Ascending aorta (tissue), 2 donors: ENCODE measurements at places on chromosomes 7 and 10.

DNA sequence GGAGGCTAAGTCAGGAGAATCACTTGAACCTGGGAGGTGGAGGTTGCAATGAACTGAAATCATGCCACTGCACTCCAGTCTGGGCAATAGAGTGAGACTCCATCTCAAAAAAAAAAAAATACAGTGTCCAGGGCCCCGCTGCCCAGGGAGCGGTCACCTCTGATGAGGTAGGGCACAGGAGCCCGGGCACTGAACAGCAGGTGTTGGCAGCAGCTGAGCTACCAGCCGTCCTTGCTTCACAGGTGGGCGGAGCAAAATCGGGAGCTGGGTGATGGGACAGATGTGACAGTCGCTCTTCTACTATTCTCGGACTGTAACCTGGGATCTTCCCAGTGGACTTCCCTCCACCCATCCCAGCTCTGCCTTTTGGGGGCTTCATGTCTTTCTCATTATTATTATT is 49.4 kb downstream of the GTF2IRD1 start:
- DNase-seq = no peak
- H3K4me1 ChIP-seq = no peaks in the 10 kb centered on the region
- H3K27me3 ChIP-seq = no peaks in the 10 kb centered on the region
- H3K36me3 ChIP-seq = no peaks in the 10 kb centered on the region

- no peaks in the 10 kb centered on the region for H3K27me3 ChIP-seq
- no peak overlapping the region for H3K27ac ChIP-seq
- no peak for DNase-seq
These were observed 6.3 kb downstream of the GHRHR start for GRCh38 chr7:30970074-30970473.

GRCh38 chr10:35140727-35141126 is 14.1 kb downstream of the CREM start:
- no peaks in the 10 kb centered on the region for H3K27me3 ChIP-seq
- no peak for DNase-seq
- no peak overlapping the region for H3K4me3 ChIP-seq
- H3K4me1 ChIP-seq = no peaks in the 10 kb centered on the region
- no peak overlapping the region for H3K27ac ChIP-seq

DNA sequence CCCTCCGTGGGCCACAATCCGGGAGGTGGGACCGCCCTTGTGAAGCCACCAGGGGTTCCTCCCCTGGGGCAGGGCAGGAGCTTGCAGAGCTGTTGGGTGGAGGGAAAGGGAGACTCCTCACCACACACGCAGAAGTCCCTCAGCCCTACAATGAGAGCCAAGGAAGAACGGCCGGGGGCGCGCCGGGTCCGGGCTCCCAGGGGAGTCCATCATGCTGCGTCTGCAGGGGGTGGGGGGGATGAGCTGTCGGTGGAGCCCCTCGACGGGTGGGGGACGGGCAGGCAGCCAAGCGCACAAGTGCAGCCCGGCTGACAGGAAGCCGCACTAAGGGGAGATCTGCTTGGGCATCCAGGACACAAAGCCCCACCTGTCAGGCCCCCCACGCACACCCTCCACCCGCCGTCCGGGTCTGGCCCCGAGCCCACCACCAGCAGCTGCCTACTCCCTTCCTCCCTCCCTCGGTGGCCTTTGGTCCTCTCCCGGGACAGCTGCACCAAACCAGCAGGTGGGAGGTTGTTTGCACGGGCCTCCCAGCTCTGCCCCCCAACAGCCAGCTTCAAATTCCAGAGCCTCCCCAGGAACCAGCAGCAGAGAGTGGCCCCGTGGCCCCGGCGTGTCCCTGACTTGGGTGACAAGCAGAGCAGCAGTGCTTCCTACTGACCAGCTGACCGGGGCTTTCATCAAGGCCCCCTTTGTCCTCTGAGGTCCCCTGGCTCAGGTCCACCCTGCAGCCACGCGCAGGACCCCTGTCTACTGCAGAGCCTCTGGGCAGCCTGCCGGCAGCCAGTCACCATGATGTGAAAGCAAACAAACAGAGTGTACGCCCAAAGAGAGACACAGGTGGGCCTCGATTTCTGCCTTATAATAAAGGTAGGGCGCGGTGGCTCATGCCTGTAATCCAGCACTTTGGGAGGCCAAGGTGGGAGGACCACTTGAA is 50.3 kb downstream of the HIP1 start:
- no peaks in the 10 kb centered on the region for H3K4me1 ChIP-seq
- no peak overlapping the region for H3K4me3 ChIP-seq
- peak; percentile 59 for DNase-seq
- no peaks in the 10 kb centered on the region for H3K27me3 ChIP-seq
- H3K36me3 ChIP-seq = no peaks in the 10 kb centered on the region

DNA sequence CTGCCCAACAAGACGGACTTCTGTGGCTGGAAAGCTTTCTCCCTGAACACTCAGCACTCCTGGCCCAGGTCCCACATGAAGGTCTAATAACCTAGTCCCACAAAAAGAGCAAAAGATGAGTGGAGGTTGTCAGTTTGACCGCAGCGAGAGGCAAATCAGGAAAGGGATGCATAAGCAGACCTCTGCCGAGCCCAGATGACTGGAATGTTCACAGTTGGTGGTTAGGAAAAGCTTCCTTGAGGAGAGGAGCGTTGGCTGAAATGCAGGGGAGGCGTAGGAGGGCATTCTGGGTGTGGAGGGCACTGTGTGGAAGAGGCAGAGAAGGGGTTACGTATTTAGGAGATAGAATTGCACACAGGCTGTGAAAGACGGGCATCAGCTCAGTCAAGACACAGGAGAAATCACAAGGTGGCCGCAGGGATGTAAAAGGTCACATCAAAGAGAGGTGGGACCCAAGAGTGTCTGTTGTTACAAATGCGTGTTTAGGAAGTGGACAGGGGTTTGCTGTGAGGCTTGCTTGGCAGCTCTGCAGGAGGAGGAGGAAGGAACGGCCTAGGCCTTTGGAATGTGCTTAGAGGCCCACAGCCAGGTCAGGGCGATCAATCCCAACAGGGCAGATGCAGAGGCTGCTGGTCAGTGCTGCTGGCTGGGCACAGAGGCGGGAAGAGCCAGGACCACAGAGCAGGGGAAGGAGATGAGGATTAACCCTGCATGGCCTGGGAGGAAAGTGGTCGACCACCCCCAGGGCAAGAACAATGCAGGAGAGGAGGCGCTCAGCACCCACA is 133.5 kb downstream of the VIPR2 start:
- H3K4me3 ChIP-seq = no peak overlapping the region
- no peaks in the 10 kb centered on the region for H3K27me3 ChIP-seq
- peaks cover 52% of the 10 kb centered on the region for H3K4me1 ChIP-seq
- no peaks in the 10 kb centered on the region for H3K36me3 ChIP-seq
- no peak for DNase-seq
- H3K27ac ChIP-seq = peak overlapping the region; percentile 91

- H3K4me3 ChIP-seq = no peak overlapping the region
- H3K27me3 ChIP-seq = no peaks in the 10 kb centered on the region
- no peaks in the 10 kb centered on the region for H3K36me3 ChIP-seq
- H3K4me1 ChIP-seq = no peaks in the 10 kb centered on the region
- no peak overlapping the region for H3K27ac ChIP-seq
These were observed 133.6 kb downstream of the TMEM26 start for GRCh38 chr10:61319386-61320256.

DNA sequence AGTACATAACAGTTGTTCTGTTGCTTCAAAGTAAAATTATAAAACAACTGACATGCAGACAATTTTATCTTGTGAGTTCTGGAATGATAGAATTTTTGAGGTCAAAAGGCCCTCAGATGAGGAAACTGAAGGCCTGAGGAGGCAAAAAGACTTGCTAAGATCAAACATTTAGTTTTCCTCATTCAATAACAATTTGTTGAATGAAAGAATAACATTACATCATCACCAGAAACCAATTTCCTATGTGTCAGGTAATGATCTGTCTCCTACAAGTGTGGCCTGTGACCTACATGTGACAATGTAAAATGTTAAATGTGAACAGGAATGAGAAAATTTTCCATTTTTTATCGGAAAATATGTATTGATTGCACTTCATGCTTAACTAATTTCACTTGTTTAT is 16.6 kb upstream of the ASB4 start:
- H3K4me3 ChIP-seq = no peak overlapping the region
- no peak for DNase-seq

- H3K27ac ChIP-seq = no peak overlapping the region
- H3K4me1 ChIP-seq = no peaks in the 10 kb centered on the region
- peak overlapping the region; percentile 9 for H3K4me3 ChIP-seq
- DNase-seq = no peak
- no peaks in the 10 kb centered on the region for H3K36me3 ChIP-seq
These were observed 9.4 kb downstream of the CNNM2 start for GRCh38 chr10:102927311-102928010.
